HFF-Myc (cell line): ENCODE measurements at places on chromosomes 7 and 10.

GRCh38 chr7:41886262-41886900, 183.5 kb upstream of the INHBA start:
- DNase-seq, result peak; percentile 82

DNA sequence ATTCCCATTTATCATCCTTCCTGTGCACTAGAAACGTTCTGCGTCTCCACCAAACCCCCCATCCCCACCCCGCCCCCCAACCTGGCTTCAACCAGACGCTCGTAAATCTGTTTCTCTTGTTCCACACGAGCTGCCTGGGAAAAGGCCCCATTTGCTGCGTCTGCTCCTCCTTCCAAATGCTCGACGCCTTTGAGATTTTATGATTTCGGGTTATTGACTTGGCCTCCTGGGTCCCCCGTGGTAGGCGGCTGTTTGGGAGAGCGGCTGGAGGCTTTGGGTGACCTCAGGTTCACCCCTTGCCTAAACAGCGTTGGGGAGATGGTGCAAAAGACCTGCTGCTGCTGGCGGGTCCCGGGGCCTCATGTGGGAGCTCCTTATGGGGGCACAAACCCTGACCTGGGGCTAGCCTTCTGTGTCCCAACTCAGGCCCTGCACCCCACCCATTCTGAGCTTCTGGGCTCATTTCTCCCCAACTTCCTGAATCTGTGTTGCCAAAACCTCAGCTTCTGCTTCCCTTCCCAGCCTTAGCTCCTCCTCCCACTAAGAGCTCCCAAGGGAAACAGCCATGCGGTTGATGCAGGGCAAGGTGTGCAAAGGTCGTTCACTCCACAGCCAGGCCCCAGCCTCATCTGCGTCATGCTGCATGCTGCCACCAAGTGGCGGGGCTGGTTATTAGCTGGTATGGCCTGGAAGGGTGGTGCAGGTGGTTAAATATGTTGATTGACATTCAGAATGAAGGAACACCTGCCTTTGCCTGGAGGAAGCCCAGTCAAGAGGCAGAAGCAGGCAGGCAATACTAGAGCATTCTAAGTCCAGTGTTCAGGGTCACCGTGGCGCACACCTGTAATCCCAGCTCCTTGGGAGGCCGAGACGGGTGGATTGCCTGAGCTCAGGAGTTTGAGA, 49.1 kb upstream of the ELN start:
- no peak for DNase-seq

- DNase-seq, result peak; percentile 19
Measured at GRCh38 chr10:101495324-101495925, 92.6 kb downstream of the POLL start.

GRCh38 chr10:95896071-95896850, 11.5 kb upstream of the CC2D2B start:
- DNase-seq, result no peak

DNA sequence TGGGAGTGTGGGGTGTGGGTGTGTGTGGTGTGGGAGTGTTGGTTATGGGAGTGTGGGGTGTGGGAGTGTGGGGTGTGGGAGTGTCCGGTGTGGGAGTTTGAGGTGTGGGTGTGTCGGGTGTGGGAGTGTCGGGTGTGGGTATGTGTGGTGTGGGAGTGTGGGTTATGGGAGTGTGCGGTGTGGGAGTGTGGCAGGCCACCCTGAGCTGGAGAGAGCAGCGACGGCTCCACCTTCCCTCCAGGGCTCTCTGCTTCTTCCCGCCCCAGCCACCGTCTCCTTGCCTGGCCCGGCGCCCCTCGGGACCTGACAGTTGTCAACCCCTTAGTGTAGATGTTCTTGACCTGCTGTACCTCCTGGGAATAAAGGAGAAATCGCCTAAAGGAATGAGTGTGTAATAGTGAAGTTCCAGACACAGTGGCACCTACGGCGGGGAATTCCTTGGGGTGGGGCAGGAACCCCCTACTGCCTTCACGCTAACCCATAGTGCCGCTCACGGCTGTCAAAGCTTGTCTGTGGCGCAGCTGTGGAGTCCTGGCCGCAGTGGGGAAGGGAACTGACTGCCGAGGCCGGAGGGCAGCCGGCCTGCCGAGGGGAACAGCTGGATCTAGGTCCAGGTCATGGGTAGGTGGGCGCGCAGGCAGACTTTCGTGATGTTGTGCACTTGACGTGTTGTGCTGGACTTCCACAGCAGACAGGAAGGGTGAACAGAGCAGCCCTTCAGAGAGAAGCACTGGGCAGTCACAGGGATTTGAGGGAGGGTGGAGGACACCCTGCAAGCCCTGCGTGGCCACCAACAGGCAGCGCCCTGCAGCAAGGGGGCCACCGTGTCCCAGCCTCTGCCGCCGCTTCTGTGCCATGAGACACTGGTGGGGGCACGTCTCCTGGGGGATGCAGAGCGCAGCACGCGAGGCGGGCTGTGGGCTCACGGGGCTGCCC, 49.0 kb upstream of the EN2 start:
- no peak for DNase-seq

GRCh38 chr10:99529591-99530107, 3.1 kb upstream of the NKX2-3 start:
- no peak for DNase-seq

- no peak for DNase-seq
Measured at GRCh38 chr7:2000153-2000687, 232.5 kb downstream of the MAD1L1 start.

DNA sequence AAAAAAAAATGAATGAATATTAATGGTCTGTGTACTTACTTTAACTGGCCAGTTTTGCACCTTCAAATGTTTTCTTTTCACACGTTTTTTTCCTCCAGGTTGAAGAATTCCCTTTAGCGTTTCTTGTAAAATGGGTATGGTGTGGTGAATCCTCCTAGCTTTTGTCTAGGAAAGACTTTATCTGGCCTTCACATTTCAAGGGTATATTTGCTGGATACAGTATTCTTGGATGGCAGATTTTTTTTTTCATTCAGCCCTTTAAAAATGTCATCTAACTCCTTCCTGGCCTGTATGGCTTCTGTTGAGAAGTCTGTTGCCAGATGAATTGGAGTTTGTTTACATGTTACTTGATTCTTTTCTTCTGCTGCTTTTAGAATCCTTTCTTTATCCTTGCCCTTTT, 10.1 kb downstream of the SLC25A40 start:
- DNase-seq, result no peak

- DNase-seq, result no peak
Measured at GRCh38 chr7:102967798-102968197, 55.0 kb downstream of the LRRC17 start.

DNA sequence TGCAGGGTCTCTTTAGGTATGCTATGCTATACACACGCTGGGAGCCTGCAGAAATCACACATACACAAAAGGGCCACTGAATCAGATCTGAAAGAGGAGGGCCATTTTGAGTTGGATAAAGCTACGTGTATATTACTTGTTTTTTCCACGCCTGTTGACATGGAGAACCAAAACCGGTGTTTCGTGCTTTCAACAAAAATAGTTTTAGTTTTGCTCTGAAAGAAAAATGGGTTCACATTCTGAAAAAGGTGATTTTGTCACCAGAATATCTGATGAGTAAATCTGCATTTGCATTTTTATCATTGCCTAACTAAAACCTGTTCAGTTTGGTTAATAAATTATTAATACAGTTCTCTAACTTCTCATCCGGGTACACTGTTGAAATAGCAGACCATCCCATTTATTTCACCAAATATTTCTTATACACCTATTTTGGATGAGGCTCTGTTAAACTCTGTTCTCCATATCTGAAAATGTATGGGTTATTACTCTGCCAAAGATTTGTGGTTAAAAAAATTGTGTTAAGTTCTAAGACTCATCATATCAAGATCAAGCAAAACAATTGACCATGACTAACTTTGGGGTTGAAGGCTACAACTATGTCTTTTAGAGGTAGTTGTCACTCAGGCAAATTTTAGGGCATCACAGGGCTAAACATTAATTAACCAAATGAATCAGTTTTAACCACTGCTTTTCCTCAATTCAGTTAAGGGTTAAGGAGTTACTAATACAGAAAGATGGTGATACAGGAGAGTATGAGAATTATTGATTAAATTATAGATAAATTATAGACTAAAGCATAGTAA, 101.2 kb upstream of the RPA3 start:
- DNase-seq, result no peak

DNA sequence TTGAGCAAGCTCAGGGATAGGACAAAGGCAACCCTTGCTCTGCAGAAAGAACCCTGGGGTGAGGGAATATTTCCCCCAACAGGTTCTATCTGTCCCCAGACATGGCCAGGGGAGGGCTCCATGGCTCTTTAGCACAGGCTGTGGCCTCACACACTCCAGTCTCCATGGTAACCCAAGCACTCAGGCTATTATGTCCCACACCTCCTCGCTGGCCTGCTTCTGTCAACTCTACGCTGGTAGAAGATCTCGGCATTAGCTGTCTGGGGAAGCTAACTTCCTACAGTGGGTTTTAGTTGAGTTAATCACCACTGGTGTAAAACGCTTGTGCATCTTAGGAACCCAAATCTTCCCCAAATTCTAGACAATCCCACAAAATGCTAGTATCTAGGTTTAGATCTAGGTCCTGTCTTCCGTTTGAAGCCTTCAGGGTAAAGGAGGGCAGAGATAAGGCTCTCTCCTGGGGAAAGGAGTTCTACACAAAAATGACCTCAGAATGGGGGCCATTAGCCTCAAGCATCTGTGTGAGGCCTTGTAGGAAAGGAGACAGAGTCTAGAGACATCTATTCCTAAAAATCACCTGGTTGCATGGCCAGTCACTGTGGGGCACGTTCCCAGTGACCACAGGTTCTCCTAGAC, 36.7 kb upstream of the SLIT1 start:
- no peak for DNase-seq

DNA sequence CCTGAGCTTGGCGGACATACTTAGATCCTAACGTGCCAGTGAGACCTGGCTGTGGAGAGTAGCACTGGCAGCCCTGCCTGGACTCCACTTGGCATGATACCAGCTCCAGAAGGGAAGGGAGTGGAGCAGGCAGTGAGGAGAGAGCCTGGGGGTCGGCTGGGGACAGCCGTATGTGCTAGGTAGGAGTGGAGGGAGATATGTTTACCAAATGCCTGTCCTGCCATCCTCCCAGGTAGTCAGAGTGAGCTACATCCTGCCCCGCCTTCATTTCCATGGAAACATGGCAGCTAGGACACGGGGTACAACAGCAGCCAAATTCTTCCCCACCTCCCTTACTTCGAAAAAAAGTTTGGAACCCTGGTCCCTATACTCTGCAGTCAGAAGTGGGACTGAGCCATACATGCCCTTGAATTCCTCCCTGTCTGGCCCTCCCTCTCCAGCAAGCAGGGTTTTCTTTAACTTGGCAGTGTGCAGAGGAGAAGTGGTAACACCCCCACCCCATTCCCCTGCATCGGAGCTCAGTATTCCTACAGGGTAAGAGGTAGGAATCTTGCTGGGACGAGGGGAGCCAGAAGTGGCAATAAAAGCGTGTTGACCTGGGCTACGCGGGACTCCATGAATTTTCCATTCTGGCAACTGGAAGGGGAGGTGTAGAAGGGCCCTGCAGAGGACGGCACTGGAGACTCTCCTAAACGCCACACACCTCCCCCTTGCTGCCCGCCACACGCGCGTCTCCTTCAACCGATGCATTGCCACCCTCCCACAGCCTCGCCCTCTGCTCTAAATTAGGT, 20.0 kb upstream of the SMO start:
- DNase-seq, result no peak

DNA sequence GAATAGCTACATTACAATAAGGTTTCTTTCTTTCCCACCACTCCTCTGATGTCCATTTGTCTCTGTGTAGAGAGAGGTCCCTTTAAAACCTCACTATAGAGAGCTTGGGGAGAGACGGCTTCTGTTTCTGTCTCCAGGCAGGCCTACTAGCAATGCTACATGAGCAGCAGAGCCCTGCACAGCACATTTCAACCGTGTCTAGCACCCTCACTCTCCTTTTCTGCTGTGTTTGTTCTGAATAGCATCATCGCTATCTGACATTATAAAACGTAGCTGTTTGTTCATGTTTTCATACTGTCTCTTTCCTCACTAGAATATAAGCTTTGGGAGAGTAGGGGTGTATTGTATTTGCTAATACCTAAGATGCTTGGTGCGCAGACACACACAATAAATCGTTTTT, 487.8 kb upstream of the DPP6 start:
- no peak for DNase-seq

GRCh38 chr7:128309976-128310375, 33.7 kb downstream of the RBM28 start:
- DNase-seq, result no peak

DNA sequence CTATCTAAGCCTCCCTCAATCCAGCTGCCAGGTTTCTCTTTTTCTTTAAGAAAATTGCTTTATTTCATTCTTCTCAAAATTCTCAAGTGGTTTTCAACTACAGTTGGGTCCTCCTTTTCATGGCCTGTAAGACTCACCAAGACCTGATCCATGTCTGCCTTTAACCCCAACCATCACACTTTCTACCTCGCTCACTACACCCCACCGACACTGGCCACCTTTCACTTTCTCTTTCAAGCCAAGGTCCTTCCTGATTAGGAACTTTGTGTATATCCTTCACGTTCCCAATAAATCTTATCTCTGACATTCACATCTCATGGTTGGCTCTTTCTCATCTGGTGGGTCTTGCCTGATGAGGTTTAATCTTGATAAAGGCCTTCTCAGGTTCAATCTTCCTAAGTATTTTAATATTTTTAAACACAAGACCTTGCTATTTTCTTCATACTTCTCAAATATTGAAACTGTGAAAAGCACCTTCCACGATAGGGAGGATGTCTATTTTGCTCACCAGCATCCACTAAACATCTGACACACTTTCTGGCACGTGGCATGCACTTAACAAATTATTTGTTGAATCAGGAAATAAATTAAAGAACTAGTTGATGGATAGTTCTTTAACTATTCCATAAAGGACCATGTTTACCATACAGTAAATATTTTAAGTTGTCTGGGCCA, 624.8 kb downstream of the GRID1 start:
- no peak for DNase-seq

DNA sequence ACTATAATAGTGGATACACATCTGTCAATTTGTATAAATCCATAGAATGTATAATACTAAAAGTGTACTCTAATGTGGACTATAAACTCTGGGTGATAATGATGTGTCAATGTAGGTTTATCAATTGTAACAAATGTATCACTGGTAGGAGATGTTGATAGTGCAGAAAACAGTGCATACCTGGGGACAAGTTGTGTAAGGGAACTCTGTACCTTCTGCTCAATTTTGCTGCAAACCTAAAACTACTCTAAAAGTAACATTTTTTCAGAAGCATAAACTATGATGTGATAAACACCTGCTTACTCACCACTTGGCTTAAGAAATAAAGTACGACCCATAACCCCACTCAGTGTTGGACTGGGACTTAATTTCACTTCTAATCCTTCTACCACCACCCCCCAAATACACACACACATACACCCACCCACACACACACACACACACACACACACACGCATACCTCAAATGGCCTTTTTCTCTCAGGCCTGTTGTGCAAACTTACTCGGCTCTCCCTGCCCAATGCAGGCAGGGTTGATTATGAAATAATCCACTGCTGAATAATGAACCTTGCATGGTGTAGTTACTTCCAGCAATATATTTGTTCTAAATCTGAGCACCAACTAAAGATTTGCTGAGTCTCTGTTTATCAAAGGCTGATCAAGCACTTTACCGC, 154.1 kb upstream of the KMT2E start:
- no peak for DNase-seq
